Vagina (tissue), 2 donors: ENCODE measurements at places on chromosomes 12 and 14. TPM values are rescaled to one million over a fixed set of nuclear protein-coding genes. Genes with fewer than 3 reads are reported as not detected.

- DNase-seq = no peak
- H3K4me3 ChIP-seq = no peak overlapping the region
- no peaks in the 10 kb centered on the region for H3K36me3 ChIP-seq
Observed at GRCh38 chr12:110762891-110763290, 20.2 kb upstream of the PPP1CC start.

DNA sequence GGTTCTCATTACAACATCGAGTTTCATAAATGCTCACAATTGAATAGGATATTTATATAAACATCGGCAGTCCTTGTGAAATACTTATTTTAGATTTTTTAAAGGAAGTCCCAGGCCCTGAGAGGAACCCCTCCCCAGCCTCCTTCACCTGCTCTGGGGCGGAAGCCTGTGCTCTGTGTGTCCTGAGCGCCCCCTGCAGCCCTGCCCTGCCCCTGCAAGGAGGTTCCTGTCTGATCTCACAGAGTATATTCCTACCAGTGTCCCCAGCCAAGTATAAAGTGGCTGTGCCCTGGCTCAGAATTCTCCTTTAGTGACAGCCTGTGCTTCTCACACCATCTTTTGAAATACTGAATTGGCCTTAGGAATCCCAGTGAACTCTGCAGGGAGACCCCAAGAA lies 659.5 kb downstream of the TMEM121 start:
- no peak for DNase-seq
- no peak overlapping the region for H3K4me3 ChIP-seq
- H3K27me3 ChIP-seq = no peaks in the 10 kb centered on the region
- no peaks in the 10 kb centered on the region for H3K36me3 ChIP-seq
- no peak overlapping the region for H3K27ac ChIP-seq

DNA sequence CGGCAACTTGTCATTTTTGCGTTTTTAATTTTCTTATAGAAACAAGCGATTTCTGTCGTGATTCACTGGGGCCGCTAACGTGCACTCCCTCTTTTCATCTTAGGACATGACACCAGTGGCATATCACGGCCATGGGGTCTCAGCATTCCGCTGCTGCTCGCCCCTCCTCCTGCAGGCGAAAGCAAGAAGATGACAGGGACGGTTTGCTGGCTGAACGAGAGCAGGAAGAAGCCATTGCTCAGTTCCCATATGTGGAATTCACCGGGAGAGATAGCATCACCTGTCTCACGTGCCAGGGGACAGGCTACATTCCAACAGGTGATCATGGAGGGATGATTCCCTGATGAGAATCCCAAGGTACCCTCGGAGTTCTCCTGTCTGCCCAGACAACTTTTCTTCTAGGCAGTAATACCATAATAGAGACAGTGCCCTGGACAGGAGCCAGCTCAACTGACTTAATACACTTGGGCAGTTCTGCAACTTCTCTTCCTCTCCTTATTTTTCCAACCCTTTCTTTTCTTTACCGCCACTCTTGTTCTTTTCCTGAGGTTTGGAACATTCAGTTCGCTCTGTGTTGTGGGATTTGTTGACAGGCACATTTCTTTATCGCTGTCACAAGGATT lies 821 bp downstream of the TMEM106C start:
- H3K27ac ChIP-seq = peak overlapping the region; percentile 71
- H3K4me3 ChIP-seq = peak overlapping the region; percentile 91
- no peak for DNase-seq
- H3K4me1 ChIP-seq = no peaks in the 10 kb centered on the region
- no peaks in the 10 kb centered on the region for H3K27me3 ChIP-seq

DNA sequence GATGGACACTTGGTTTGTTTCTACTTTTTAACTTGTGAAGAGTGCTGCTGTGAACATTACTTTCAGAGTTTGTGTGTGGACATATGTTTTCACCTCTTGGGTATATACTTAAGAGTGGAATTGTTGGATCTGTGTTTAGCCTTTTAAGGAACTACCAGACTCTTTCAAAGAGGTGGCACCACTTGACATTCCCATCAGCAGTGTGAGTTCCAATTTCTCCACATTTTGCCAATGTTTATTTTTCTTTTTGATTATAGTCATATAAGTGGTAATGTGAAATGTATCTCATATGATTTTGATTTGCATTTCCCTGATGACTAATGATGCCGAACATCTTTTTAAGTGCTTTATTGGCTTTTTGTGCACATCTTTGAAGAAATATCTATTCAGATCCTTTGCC lies 44.8 kb downstream of the ARHGAP5 start:
- H3K36me3 ChIP-seq = no peaks in the 10 kb centered on the region
- H3K4me3 ChIP-seq = no peak overlapping the region
- H3K4me1 ChIP-seq = peaks cover 17% of the 10 kb centered on the region
- H3K27ac ChIP-seq = no peak overlapping the region

DNA sequence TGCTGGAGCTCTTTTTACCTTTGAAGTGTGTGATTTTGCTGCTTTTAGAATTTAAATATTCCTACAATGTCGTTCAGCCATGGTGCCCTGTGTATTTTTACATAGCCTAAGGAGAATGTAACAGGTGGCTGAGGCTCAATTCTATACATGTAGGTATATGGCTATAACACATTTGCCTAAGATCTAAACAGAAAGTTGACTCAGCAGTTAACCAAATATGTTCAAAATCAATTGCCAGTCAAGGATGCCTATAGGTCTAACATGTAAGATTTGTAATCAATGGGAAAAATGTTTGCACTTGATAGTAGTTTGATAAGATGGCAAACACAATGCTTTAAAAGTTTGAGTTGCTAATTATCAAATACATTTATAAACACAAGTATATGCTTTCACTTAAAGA lies 8.2 kb downstream of the PAWR start:
- no peaks in the 10 kb centered on the region for H3K36me3 ChIP-seq
- DNase-seq = no peak
- peaks cover 34% of the 10 kb centered on the region for H3K4me1 ChIP-seq

DNA sequence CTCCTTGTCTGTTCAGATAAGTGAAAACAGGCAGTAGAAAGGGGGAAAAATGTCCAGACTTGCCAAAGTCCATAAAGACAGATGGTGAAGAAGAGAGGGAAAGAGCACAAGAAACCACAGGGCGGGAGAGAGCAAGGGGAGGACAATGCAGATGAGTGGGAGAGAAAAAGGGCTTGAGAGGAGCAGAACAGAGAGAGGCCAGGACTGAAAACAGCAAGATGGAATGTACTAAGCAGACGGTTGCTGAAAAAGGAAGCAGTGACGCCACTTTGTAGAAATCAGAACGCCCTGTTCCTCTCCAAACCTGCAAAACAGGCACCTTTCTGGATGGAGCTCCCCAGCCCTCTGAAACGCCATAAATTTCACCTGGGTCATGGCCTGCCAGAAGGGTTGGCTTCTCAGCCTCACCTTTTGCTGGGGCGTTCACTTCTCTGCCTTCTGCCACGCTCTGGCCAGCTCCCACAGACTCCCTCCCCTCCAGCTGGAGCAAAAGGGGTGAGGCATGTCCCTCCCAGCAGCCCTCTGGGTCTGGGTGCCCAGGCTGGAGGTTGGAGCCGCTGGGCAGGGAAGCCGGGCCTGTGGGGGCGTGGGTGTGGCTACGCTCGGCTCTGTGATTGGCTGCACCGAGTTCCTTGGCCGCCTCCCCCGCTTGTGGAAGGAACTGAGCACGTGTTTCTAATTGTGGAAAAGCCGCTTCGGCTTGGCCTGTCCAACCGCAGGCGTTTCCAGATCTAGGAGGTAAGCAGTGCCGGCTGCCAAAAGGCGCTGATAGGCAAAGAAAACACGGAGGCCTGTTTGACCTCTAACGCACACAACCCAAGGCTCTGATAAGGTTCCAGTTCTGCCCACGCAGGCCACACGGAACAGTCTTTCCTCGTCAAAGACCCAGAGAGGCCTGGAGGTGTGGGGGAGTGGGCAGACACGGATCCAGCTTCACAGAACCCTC lies 29.3 kb downstream of the SLC7A8 start:
- peaks cover 67% of the 10 kb centered on the region for H3K4me1 ChIP-seq
- H3K36me3 ChIP-seq = no peaks in the 10 kb centered on the region
- no peaks in the 10 kb centered on the region for H3K27me3 ChIP-seq
- peak overlapping the region; percentile 37 for H3K4me3 ChIP-seq

CLEC4D gene
- not detected for total RNA-seq

GLS2 gene
- total RNA-seq = 5.2 TPM

PEBP1 gene
- 167 TPM for total RNA-seq

GRCh38 chr12:132077322-132078100 lies 66.6 kb downstream of the DDX51 start:
- no peak overlapping the region for H3K4me3 ChIP-seq
- no peaks in the 10 kb centered on the region for H3K4me1 ChIP-seq
- no peak overlapping the region for H3K27ac ChIP-seq
- no peaks in the 10 kb centered on the region for H3K27me3 ChIP-seq

DNA sequence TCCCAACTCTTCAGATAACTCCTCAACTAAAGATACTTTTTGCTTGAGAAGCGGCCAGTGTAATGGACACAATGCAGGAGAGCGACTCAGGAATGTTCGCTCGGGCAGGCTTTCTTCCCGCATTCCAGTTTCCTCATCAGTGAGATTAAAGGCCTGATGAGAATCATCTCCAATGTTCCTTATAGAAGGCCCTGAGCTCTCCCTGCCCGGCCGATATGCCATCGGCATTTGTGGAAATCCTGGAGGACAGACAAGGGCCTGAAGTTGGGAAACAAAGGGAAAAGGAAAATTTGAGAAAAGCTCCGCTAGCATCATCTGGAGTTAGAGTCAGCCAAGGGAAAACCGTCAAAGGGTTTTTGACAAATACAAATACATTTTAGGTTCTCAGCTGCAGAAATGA lies 38.0 kb upstream of the FOXN3 start:
- no peak for DNase-seq
- no peak overlapping the region for H3K4me3 ChIP-seq
- H3K4me1 ChIP-seq = no peaks in the 10 kb centered on the region
- no peaks in the 10 kb centered on the region for H3K27me3 ChIP-seq
- no peaks in the 10 kb centered on the region for H3K36me3 ChIP-seq

- H3K4me1 ChIP-seq = peaks cover 39% of the 10 kb centered on the region
- no peaks in the 10 kb centered on the region for H3K27me3 ChIP-seq
- H3K4me3 ChIP-seq = no peak overlapping the region
- no peak overlapping the region for H3K27ac ChIP-seq
- H3K36me3 ChIP-seq = no peaks in the 10 kb centered on the region
Observed at GRCh38 chr12:105332925-105333324, 2.4 kb downstream of the C12orf75 start.

GRCh38 chr12:7868391-7868790 lies 4.3 kb downstream of the SLC2A14 start:
- no peaks in the 10 kb centered on the region for H3K27me3 ChIP-seq
- no peak for DNase-seq
- no peak overlapping the region for H3K4me3 ChIP-seq
- peaks cover 8% of the 10 kb centered on the region for H3K4me1 ChIP-seq
- H3K27ac ChIP-seq = no peak overlapping the region
- no peaks in the 10 kb centered on the region for H3K36me3 ChIP-seq

- H3K27ac ChIP-seq = no peak overlapping the region
- no peaks in the 10 kb centered on the region for H3K27me3 ChIP-seq
- H3K36me3 ChIP-seq = no peaks in the 10 kb centered on the region
- H3K4me1 ChIP-seq = no peaks in the 10 kb centered on the region
Observed at GRCh38 chr12:98229540-98229924, 285.9 kb upstream of the TMPO start.

DNA sequence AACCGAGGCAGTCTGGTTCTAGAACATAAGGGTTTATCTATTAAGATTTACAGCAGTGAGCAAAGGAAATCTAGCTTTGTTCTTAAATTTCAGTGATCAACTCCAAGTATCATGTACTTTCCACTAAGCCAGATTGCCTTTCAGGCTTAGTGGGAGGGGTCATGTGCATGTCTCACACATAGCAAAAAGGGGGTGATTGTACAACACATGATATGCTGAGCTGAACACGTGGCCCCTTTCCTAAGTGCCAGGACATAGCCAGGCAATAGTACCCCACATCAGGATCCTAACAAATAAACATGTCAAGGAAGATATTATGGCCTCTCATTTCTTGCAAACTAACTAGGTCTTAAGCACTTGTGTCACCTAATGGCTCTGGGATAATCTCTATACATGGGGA lies 347.2 kb downstream of the C12orf75 start:
- H3K27ac ChIP-seq = no peak overlapping the region
- H3K36me3 ChIP-seq = no peaks in the 10 kb centered on the region
- H3K4me3 ChIP-seq = no peak overlapping the region
- peaks cover 57% of the 10 kb centered on the region for H3K4me1 ChIP-seq

PIGH gene
- 24.1 TPM for total RNA-seq

PTCSC3 gene
- total RNA-seq = not detected

DNA sequence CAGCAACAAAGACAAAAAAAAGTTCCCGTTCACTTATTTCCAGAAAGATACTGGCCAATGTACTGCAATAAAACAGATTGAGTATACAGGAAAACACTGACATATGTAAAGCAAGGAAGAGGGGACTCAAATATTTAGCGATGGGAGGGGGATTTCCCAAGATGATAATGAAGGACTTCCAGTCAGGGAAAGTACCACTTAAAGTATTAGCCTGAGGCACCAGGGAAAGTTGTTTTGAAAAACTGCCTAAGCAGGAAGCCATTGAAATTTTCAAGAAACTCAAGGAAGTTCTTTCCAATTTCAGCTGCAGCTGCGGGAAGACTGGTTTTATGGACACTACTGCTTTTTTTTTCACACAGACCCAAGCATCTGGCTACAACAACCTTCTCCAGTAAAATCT lies 1007.4 kb upstream of the NOVA1 start:
- DNase-seq = no peak
- H3K27me3 ChIP-seq = no peaks in the 10 kb centered on the region
- no peak overlapping the region for H3K4me3 ChIP-seq
- H3K36me3 ChIP-seq = no peaks in the 10 kb centered on the region

- no peaks in the 10 kb centered on the region for H3K27me3 ChIP-seq
- H3K36me3 ChIP-seq = no peaks in the 10 kb centered on the region
- no peak overlapping the region for H3K27ac ChIP-seq
- no peak for DNase-seq
- peaks cover 16% of the 10 kb centered on the region for H3K4me1 ChIP-seq
- peak overlapping the region; percentile 60 for H3K4me3 ChIP-seq
Observed at GRCh38 chr12:113057565-113058485, 1.3 kb downstream of the DTX1 start.

DNA sequence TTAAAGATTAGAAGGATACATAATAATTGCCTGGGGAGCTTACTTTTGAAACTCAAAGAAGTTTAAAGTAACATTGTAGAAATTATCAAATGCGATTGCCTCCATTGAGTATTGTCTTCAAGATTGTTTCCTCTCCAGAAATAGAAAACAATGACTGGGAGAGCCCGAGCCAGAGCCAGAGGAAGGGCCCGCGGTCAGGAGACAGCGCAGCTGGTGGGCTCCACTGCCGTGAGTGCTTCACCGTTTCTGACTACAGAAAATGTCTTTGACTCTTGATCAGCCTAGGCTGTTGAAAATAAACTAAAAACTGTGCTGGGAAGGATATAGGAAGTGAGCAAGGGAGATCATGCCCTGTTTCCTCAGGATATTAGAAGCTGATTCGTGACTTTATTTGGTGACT lies 4.8 kb downstream of the PIWIL1 start:
- peaks cover 5% of the 10 kb centered on the region for H3K4me1 ChIP-seq
- no peak overlapping the region for H3K27ac ChIP-seq
- no peak overlapping the region for H3K4me3 ChIP-seq
- no peak for DNase-seq
- H3K27me3 ChIP-seq = peaks cover 3% of the 10 kb centered on the region

IKZF4 gene
- 4.4 TPM for total RNA-seq
